ENCODE measurements at places on chromosomes 13 and 19.

DNA sequence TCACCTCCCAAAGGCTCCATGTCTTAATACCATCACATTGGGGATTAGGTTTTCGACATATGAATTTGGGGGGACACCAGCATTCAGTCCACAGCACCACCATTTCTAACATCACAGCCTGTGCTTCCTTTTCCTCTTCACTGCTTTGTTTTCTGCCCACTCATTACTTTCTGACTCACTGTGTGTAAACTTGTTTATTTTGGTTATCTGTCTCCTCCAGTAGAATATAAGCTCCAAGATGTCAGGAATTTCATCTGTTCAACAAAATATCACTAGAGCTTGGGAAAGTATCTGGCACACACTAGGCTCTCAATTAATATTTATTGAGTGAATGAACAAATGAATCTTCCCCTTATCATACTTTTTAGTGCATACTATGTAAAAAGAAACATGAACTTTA is 152.0 kb downstream of the NUFIP1 start:
- no peaks in the 10 kb centered on the region for H3K36me3 ChIP-seq
- H3K27ac ChIP-seq = no peak overlapping the region
- no peak overlapping the region for H3K4me3 ChIP-seq
- no peaks in the 10 kb centered on the region for H3K27me3 ChIP-seq
- no peak for DNase-seq
- no peaks in the 10 kb centered on the region for H3K4me1 ChIP-seq

- H3K27ac ChIP-seq = no peak overlapping the region
- peaks cover 3% of the 10 kb centered on the region for H3K36me3 ChIP-seq
- no peaks in the 10 kb centered on the region for H3K27me3 ChIP-seq
Observed at GRCh38 chr13:78085434-78086225, 167.0 kb upstream of the EDNRB start.

GRCh38 chr19:418761-419671 is 10.1 kb upstream of the C2CD4C start:
- H3K4me1 ChIP-seq = peaks cover 11% of the 10 kb centered on the region
- H3K27me3 ChIP-seq = no peaks in the 10 kb centered on the region
- H3K4me3 ChIP-seq = no peak overlapping the region
- H3K27ac ChIP-seq = no peak overlapping the region

DNA sequence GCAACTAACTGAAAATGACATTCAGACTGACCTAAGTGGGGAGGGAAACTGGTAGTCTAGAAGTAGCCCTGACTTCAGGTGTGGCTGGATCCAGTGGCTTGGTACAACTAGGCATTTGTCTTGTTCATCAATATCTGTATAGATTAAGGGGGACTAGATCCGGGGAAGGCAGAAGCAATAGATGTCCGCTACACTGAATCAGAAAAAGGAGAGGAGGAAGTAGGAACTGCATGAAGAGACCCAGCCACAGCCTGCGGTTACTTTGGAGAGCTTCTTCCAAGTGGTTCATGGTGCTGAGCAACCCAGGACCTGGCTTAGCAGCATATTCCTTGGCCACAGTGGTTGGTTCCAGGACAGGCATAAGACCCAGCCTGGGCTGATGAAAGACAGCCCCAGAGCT is 9.9 kb upstream of the PRODH2 start:
- no peak overlapping the region for H3K4me3 ChIP-seq
- no peak overlapping the region for H3K27ac ChIP-seq
- DNase-seq = no peak

DNA sequence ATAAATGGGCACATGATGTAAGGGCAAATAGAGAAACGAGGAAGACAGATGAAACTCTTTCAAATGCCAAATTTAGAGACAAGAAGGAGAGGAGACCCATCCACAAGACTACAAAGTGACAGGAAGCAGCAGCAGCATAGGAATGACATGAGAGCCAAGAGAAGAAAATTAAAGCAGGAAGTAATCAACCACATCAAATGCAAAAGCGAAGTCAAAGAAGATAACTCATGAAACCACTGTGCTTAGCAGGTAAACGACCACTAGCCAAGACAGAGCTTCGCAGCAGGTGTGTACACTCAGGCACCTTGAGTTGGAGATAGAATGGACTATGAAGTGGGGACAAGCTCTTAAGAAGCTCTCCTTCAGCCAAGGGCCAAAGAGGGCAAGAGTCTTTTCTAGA is 64.1 kb downstream of the KLF12 start:
- H3K4me3 ChIP-seq = no peak overlapping the region
- 0 out of 2 replicates have a peak, but pooled peaks cover 4% of the 10 kb centered on the region for H3K4me1 ChIP-seq
- H3K27ac ChIP-seq = no peak overlapping the region
- no peak for DNase-seq
- H3K27me3 ChIP-seq = no peaks in the 10 kb centered on the region
- no peaks in the 10 kb centered on the region for H3K36me3 ChIP-seq

- H3K4me1 ChIP-seq = no peaks in the 10 kb centered on the region
- no peak overlapping the region for H3K4me3 ChIP-seq
- DNase-seq = no peak
- no peaks in the 10 kb centered on the region for H3K27me3 ChIP-seq
- H3K36me3 ChIP-seq = no peaks in the 10 kb centered on the region
- H3K27ac ChIP-seq = no peak overlapping the region
Observed at GRCh38 chr13:90438576-90438975, 908.9 kb upstream of the MIR17HG start.

DNA sequence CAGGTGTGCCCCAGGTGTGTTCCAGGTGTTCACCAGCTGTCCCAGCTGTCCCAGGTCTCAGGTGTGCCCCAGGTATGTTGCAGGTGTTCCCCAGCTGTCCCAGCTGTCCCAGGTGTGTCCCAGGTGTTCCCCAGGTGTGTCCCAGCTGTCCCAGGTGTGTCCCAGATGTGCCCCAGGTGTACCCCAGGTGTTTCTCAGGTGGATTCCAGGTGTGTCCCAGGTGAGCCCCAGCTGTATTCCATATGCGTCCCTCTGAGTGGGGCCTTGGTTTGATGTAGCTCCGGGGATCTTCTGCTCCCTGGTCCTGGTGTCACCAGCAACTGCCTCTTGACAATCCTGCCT is 719 bp upstream of the GRK1 start:
- no peaks in the 10 kb centered on the region for H3K36me3 ChIP-seq
- H3K4me1 ChIP-seq = no peaks in the 10 kb centered on the region
- no peak overlapping the region for H3K4me3 ChIP-seq
- no peaks in the 10 kb centered on the region for H3K27me3 ChIP-seq
- H3K27ac ChIP-seq = no peak overlapping the region

GRCh38 chr13:84029396-84029795 is 147.1 kb upstream of the SLITRK1 start:
- H3K27ac ChIP-seq = no peak overlapping the region
- no peak for DNase-seq
- H3K27me3 ChIP-seq = peaks cover 26% of the 10 kb centered on the region
- H3K4me3 ChIP-seq = no peak overlapping the region

DNA sequence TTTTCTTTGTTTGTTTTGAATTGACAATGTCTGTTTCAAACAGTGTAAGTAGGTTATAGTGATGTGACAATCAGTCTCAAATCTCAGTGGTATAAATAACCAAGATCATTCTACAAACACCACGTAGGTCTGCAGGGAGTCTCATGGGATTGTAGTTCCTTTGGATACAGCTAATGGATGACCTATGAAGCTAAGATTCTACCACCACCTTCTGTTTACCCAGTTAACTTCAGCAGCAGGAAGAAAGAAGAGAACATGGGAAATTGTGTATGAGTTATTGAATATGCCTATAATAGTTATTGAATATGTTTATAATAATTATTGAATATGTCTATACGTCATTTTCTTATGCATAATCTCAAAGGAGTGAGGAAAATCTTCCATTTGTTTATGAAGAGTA is 63.9 kb upstream of the SLITRK5 start:
- no peak overlapping the region for H3K4me3 ChIP-seq
- H3K27me3 ChIP-seq = no peaks in the 10 kb centered on the region
- H3K4me1 ChIP-seq = no peaks in the 10 kb centered on the region
- H3K27ac ChIP-seq = no peak overlapping the region
- DNase-seq = no peak
- no peaks in the 10 kb centered on the region for H3K36me3 ChIP-seq

DNA sequence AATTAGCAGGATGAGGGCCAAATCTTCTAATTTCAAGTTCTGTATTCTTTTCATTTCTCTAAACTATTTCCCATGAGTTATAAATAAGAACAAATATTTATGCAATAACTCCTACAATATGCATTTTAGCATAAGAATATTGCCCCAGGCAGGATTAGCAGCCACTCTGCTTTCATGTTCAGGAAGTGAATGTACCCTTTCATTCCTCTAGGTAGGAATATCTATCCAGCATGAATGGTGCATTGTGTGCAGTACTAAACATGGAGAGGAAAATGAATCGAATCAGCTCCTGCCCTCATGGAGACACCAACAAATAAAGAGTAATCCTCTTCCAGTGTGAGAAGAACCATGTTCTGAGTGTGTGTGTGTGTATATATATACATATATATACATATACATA is 41.0 kb downstream of the LHFPL6 start:
- H3K27me3 ChIP-seq = no peaks in the 10 kb centered on the region
- H3K4me3 ChIP-seq = no peak overlapping the region

- H3K4me3 ChIP-seq = no peak overlapping the region
- no peak overlapping the region for H3K27ac ChIP-seq
- DNase-seq = peak; percentile 94
Observed at GRCh38 chr19:4140237-4140711, 13.2 kb upstream of the CREB3L3 start.

DNA sequence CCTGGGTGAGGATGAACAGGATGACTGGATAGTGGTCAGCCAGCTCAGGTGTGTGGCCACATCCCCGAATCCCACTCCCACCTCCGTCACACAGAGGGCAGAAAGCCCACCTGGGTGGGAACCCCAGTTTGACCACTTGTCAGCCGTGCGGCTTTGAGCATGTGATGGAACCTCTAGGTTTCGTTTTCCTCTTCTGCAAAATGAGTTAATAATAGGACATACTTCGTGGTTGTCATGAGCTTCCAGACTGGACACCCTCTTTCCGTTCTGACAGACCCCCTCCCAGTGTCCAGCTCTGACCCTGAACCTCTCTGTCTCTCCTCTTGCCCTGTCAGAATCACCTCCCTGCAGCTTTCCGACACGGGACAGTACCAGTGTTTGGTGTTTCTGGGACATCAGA is 1.8 kb downstream of the AXL start:
- no peaks in the 10 kb centered on the region for H3K27me3 ChIP-seq
- H3K36me3 ChIP-seq = no peaks in the 10 kb centered on the region
- peaks cover 36% of the 10 kb centered on the region for H3K4me1 ChIP-seq
- no peak overlapping the region for H3K4me3 ChIP-seq
- H3K27ac ChIP-seq = no peak overlapping the region
- DNase-seq = no peak

DNA sequence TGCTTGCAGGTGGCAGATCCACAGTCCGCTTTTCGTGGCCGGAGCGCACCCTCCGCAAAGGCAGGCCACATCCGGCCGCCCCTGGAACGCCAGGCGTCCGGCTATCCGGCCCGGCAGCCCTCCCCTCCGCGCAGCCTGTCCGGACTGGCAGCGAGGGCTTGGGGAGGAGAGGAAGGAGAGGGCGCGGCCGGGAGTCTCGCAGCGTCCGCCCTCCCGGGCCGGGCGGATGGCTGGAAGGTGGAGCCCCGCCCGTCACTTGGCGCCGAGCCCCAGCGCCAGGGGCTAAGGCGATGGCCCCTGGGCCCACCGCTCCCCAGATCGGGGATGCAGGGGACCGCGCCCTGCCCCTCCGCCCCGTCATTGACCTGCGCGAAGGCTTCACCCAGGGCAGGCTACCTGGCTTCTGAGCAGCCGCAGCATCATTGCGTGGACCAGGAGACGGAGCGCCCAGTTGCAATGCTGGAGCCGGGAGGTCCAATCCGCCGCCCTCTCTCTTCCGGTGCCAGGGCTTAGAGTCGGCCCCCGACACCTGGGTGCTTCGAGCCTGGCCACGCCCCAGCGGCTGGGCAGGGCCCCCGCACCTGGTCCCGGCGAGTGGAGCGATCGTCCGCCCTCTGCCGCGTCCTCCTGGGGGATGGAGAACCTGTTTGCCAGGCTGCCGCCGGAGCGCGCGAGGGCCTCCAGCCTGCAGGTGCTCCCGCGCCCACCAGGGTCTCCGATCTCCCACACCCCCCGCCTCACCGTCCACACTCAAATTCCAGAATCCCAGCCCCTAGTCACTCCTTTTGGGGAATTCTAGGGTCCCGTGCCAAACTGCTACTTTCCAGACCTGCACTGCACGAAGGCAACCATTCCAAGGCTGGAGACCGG is at the start of gene FUT1:
Gene FUT1 (minus strand): TSS at position 146 of the 870 bp plus-strand sequence. CDS start 1,360 bp downstream, outside the sequence.
- peak within 1 kb of the TSS; percentile 98 for H3K27ac ChIP-seq
- H3K36me3 ChIP-seq = 0 out of 2 replicates have a peak, but pooled peaks cover 6% of the 10 kb centered on the region
- DNase-seq = peak; percentile 98
- H3K4me3 ChIP-seq = peak within 1 kb of the TSS; percentile 98
- no peaks in the 10 kb centered on the region for H3K27me3 ChIP-seq
- H3K4me1 ChIP-seq = peaks cover 40% of the 10 kb centered on the region

DNA sequence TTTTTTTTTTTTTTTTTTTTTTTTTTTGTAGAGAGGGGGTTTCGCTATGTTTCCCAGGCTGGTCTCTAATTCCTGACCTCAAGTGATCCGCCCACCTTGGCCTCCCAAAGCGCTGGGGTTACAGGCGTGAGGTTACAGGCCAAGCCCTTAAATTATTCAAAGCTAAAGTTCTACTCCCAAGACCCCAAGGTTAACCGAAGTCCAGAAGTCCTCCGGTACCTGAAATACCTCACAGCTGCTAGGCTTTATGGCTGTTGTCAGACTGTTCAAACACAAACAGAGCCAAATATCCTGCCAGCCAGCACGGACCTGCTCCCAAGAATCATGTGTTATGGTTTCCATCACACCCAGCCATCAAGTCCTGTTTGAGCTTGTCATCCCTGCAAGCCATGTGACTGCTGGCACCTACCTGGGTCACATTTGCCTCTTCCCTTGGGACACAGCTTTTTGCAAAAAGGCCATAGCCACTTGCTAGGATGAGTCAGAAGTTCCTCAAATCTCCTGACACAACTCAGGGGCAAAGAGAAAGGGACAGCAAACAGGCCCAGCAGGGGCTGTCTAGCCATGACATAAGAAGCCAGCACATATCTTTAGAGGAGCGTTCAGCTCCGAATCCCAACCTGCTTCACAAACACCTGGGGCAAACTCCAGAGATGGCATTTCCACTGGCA is 129.9 kb downstream of the FOXO1 start:
- H3K27me3 ChIP-seq = no peaks in the 10 kb centered on the region
- H3K36me3 ChIP-seq = no peaks in the 10 kb centered on the region
- no peak for DNase-seq
- peaks cover 10% of the 10 kb centered on the region for H3K4me1 ChIP-seq

All from GM23338 (cell line).